ENCODE measurements at places on chromosomes 4 and X.
A peak's percentile ranks its signal among the peaks of the same experiment; 100 is the strongest.

DNA sequence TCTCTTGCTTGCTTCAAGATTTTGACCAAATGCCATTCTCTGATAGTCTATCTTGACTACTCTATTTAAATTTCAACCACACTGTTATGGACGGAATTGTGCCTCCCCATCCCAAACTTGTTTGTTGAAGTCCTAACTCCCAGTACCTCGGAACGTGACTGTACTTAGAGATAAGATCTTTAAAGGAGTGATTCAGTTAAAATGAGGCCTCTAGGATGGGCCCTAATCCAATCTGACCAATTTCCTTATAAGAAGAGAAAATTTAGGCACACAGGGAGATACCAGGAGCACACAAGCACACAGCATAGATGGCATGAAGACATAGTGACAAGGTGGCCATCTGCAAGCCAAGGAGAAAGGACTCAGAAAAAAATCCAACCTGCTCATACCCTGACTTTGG lies 269.9 kb downstream of the KCNIP4 start:
- DNase-seq: no peak

DNA sequence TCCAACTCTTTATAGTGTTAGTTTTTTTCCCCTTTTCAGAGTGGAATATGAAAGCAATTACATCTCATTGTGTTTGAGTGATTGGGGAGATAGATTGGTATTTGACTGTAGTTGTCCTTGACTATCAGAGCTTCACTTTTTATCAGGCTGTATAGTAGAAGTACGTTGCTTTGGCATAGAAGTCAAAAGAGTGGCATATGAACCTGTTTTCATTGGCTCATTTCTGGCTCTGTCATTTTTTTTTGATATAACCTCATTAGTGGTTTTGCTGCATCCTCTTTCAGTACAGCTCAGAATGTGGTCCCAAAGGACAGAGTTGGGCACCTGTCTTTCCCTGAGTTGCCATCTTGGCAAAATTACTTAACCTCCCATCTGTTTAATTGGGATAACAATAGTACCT lies 1.4 kb downstream of the TMA16 start:
- no peak for DNase-seq

DNA sequence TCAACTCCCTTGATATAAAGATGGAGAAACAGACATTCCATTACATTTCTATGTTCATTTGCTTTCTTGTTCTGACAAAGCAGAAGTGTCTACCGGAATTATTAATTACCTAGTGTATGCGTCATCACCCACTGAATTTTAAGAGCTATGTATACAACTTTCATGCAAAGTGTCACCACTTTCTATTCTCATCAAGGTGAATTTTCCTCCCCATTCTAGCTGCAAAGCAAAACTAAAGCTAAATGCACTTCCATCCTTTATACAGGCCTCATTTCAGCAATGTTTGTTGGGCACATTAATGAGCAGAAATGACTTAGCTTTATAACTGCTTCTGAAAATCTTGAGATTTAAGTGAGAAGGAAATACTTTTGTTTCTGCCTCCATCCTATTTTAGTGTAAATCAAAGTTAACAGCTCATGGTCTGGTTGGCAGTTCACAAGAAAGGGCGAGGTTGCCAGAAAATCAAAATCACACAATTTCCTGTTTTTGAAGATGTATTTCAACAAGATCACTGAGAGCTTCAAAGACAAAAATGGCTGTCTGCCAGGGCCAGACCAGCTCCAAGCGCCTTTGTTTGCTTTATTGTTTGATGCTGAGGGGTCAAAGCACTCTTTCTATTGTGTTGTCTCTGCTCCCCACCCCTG lies 7.2 kb upstream of the FAM9C start:
- DNase-seq: no peak

- no peak for DNase-seq
Measured at GRCh38 chr4:170001745-170002267, 24.4 kb downstream of the MFAP3L start.

GRCh38 chrX:64437665-64438064 lies 42.4 kb upstream of the MTMR8 start:
- DNase-seq: no peak

GRCh38 chr4:179817317-179817716 lies 2375.1 kb upstream of the AGA start:
- no peak for DNase-seq

DNA sequence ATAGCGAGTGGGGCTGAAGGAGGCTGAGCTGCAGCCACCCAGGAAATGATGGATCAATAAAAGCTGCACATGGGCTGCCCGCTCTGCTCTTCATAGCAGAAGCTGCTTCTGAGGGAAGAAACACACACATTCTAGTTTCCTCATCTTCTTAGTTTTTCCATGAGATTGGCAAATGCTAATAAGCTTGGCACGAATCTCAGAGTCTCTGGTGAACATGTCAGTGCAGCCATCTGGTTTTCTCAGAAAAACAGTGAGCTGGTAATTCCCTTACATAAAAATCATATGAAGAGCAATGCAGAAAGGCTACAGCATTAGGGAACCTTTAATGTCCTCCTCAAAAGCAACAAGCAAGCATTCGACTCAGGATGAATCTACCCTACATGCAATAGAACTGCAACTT lies 69.9 kb downstream of the GATB start:
- DNase-seq: no peak

- no peak for DNase-seq
Measured at GRCh38 chr4:47218631-47219030, 187.3 kb downstream of the GABRB1 start.

DNA sequence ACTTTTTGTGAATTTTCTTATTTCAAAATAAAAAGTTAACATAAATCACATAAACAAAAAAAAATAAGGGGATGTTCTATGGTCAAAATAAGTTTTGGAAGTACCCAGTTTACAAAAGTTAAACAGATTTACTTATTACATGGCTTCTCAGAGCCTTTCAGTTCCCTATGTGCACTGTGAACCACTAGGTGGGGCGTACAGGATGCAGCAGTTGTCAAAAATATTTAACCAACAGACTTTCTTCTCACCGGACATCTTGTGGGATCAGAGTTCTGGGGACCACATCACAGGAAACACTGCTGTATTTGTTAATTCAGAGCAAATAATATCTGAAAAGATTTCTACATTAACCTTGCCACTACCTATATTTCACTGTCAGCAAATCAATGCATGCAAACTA lies 74.1 kb downstream of the SMARCA1 start:
- DNase-seq: no peak

DNA sequence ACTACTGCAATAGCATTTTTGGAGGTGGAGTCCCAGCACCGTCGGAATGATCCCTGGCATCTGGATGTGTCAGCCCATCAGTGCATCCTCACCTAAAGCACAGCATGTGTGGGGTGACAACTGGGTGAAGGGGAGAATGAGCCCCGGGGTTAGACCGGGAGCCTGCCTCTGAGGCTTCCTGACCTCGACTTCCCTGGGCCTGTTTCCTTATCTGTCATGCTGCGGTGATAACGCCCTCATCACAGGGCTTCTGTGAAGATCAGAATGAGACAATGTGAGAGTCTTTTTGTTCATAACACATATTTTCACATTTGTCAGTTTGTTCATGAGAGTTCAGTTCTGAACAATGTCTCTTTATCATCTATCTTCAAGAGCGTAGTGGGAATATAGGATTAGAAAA lies 31.1 kb upstream of the PDLIM3 start:
- no peak for DNase-seq

DNA sequence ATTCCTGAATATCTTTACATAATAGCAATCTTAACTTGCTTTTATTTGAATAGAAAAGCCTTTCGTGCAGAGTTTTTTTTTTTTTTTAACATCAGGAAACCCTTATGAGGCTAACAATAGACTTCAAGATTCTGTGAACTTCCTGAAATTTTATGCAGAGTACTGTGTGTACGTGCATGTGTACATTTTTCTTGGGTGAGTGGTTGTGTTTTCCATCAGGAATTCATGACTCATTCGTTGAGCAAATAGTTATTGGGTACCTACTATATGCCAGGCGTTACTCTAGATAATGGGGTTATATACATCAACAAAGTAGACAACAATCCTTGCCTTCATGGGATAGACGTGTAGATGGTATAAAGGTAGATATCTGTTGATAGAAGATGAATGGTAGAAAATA lies 59.1 kb downstream of the MRPL1 start:
- no peak for DNase-seq

DNA sequence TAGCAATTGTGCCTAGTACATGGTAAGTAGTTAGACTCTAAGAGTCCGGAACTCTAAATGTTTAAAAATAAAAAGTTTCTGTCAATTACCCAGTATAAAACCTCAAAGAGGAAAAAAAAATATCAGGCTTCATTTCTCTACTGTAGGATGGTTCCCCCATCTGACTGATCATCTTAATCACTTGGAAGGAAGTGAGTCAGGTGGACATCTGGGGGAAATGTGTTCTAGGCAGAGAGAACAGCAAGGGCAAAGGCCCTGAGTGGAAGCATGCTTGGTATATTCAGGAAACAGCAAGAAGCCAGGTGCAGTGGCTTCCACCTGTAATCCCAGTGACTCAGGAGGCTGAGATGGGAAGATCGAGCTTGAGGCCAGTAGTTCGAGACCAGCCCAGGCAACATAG lies 2.9 kb upstream of the EIF1AX start:
- DNase-seq: no peak

DNA sequence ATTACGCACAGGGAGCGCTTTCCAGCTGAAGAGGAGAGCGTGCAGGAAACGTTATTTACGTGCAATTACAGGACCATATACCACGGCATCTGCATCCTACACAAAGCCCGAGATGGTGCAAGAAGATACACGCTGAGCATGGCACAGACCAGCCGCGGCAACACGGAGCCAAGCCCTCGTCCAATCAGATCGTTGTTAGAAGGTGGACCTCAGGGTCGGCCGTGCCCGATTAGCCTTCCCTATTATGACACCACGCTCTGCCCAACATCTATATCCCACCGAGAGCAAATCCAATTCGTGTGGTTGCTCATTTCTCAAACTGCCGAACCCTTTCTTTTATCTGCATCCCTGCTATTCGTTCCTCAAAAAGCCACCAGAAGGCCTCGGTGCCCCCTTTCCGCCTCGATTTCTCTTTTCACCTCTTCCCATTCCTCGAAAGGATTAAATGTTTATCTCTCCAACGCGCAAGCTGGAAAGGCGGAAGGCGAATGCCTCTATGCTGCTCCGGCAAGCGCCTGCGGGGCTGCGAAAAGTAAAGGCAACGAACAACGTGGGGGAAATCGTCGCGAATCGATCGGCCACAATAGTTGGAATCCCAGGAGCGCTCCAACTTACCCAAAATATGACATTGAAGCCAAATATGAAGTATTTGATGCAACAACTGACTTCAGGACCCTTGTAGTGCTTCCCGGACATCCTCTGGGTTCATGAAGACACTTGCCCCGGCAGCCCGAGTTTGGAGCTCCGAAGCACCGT lies 702 bp downstream of the TSPAN5 start:
- DNase-seq: no peak

DNA sequence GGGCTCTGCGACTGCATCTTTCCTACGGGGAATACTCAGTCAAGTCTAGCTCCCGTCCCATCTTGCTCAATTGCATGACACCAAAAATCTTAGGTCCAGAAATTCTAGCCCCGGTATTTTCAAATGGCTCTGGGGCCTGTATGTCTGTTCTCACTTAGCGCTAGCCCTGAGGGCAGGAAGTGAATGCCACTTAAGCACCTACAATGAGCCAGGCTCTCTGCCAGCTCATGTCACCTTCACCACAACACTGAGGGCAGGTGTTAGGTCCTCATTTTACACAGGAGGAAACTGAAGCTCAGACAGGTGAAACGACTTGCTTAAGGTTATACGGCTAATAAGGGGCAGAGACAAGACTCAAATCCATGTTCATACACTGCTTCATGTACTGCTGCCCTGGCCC lies 282.8 kb downstream of the PPP1R2C start:
- DNase-seq: no peak

DNA sequence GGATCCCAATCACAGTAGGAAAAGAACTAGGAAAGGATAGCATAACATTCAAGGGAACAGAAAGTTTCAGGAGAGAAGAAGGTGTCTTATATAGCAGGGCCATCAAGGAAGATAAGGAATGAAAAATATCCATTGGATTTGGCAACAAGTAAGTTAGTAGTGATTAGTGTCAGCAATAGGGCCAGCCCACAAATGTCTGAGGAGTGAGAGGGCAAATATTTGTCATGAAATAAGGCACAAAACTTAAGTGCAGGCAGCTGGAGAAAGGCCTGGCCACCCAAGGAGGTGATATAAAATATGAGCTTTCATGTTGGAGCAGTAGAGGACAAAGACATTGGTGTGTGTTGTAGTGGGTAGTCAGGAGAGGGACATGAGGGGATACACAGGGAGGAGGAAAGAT lies 132.1 kb downstream of the COL4A6 start:
- no peak for DNase-seq

DNA sequence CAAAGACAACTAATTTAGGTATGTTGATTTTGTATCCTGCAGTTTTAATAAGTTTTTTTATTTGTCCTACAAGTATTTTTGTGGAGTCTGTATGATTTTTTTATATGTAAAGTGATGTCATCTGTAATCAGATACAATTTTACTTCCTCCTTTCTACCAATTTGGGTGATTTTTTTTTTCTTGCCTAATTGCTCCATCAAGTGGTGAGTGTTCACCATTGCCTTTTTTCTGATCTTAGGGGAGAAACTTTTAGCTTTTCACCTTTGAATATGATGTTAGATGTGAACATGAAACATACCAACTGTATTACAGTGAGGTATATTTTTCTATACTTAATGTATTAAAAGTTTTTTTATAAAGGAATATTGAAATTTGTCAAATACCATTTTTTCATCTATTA lies 362.3 kb downstream of the PABPC4L start:
- no peak for DNase-seq

- DNase-seq: no peak
Measured at GRCh38 chr4:145097331-145097820, 620 bp downstream of the ANAPC10 start.

DNA sequence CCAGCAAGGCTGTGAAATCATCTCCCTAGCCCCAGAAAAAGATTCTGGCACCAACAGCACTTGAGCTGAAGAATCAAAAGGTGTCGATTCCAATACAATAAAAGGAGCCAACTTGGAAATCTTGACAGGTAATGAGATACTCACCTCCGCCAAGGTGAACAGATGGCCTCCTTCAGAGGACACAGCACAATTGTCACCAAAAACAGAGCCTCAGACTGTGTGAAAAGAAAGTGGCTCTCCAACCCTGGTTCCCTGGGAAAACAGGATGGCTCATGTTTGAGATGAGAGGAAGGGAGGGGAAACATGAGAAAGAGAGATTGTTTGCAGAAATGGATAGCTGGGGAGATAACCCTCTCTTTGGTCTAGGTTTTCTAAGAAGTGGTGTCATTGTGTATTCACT lies 168.9 kb downstream of the HS3ST1 start:
- DNase-seq: no peak

- no peak for DNase-seq
Measured at GRCh38 chrX:110415440-110416170, 57.0 kb downstream of the RTL9 start.

GRCh38 chr4:63620271-63620670 lies 789.0 kb downstream of the TECRL start:
- no peak for DNase-seq

- DNase-seq: no peak
Measured at GRCh38 chr4:74975848-74976824, 43.2 kb downstream of the PARM1 start.

GRCh38 chrX:16946361-16946964 lies at the start of gene REPS2:
REPS2 (plus strand) TSS chrX:16946658; CDS start chrX:16946862, 204 bp downstream.
- peak; percentile 61 for DNase-seq

Measured in activated CD8-positive, alpha-beta memory T cell treated with anti-CD3 and anti-CD28 coated beads for 1 hour (primary cell).